ENCODE measurements at places on chromosomes 12 and 14. TPM values are rescaled to one million over a fixed set of nuclear protein-coding genes. Genes with fewer than 3 reads are reported as not detected.

DDX54 gene
- 66.1 TPM for total RNA-seq

SLC25A29 gene
- 101 TPM for total RNA-seq

CD4 gene
- 0.64 TPM for total RNA-seq

SNAPC1 gene
- 3.2 TPM for total RNA-seq

GARIN6 gene
- total RNA-seq, result not detected

HRK gene
- total RNA-seq, result 1.9 TPM

KIF21A gene
- total RNA-seq, result 28.5 TPM

SYNE2 gene
- 75.1 TPM for total RNA-seq

KRT71 gene
- total RNA-seq, result 0.50 TPM

FAR2 gene
- total RNA-seq, result 15.9 TPM

RHEBL1 gene
- 1.8 TPM for total RNA-seq

Measured in type B pancreatic cell (in vitro differentiated cells).